NAMALWA (cell line): ENCODE measurements at places on chromosomes 6 and 20.

GRCh38 chr6:57267586-57268293, 45.6 kb upstream of the RAB23 start:
- DNase-seq, result peak; percentile 65

GRCh38 chr20:63863798-63864544, 1.1 kb upstream of the TPD52L2 start:
- peak; percentile 96 for DNase-seq

GRCh38 chr6:6866656-6867403, 240.9 kb upstream of the RREB1 start:
- DNase-seq, result no peak

DNA sequence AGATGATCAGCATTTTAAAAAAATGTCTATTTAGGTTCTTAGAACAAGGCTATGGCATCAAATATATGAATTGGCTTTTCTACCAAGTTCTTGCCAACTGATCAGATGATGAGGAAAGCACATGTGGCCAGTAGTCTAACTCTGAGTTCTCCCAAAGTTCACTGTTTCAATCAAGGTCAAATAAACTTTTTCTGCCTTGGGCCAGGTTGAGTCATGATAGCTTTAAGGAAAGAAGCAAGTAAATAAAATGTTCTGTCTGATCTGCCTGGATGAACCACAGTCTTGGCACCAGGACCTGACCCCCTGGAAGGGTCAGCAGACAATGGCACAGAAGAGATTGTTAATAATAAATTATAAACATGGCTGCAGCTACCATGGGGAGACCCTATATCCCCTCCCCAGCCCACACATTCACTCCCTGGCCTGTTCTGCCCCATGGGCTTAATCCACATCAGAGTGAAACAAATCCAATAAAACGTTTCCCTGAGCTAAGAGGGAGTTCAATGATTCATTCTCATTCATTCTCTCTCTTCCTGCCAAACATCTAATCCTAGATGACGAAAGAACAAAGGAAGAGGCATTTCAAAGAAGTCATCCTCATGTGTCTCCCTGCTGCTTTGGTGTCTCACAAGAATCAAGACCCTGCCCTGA, 661.6 kb downstream of the DHX35 start:
- no peak for DNase-seq

DNA sequence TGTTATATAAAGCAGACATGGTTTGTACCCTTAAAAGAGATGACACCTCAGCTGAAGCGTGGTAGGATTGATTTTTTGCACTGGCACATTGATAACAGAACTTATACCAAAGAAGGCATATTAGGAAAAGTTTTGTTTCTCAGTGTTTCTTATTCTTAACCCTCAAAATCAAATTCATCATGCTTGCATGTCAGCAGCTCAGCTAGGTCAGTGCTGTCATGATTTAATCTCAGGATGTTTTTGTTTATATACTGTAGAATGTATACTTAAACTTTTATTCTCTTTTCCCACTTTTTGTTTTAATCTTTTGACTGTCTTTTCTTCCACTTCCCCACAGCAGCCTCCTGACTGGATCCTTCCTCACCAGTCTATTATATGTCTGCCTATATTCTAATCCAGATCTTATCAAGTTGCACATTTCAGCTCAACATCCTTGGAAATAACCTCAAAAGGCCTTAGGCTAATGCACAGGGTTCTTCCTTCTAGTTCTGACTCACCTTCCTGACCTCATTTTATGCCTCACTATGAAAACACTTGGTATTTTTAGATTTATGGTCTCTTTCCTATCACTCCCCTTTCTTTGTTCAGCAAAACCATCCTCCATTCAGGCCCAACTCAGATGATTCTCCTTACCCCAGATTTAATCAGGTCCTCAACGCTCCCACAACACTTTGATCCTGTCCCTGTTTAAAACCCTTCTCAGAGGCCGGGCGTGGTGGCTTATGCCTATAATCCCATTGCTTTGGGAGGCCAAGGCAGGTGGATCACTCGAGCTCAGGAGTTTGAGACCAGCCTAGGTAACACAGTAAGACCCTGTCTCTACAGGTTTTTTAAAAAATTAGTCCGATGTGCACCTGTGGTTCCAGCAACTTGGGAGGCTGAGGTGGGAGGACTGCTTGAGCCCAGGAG, 7.2 kb downstream of the HEBP2 start:
- no peak for DNase-seq

- DNase-seq, result no peak
Measured at GRCh38 chr20:25654487-25654886, 30.7 kb upstream of the NANP start.

GRCh38 chr20:2840967-2841531, 504 bp downstream of the VPS16 start:
- no peak for DNase-seq

GRCh38 chr6:157143171-157143889, 180.0 kb downstream of the TMEM242 start:
- DNase-seq, result no peak

- no peak for DNase-seq
Measured at GRCh38 chr6:156413154-156413553, 364.0 kb upstream of the ARID1B start.

GRCh38 chr6:66065313-66065712, 358.3 kb upstream of the EYS start:
- no peak for DNase-seq

GRCh38 chr20:32035426-32035779, 16.6 kb upstream of the HCK start:
- peak; percentile 47 for DNase-seq

DNA sequence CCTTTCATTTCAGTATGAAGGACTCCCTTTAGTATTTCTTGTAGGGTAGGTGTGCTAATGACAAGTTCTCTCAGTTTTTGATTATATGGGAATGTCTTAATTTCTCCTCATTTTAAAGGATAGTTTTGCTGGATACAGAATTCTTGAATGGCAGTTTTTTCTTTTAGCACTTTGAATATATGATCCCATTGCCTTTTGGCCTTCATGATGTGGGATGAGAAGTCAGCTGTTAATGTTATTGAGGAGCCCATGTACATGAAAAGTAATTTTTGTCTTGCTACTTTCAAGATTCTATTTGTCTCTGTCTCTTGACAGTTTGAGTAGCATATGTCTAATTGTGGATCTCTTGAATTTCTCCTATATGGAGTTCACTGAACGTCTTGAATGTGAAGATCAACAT, 30.9 kb downstream of the RSPH3 start:
- DNase-seq, result no peak

GRCh38 chr6:55853008-55854001, 22.1 kb downstream of the BMP5 start:
- DNase-seq, result no peak

DNA sequence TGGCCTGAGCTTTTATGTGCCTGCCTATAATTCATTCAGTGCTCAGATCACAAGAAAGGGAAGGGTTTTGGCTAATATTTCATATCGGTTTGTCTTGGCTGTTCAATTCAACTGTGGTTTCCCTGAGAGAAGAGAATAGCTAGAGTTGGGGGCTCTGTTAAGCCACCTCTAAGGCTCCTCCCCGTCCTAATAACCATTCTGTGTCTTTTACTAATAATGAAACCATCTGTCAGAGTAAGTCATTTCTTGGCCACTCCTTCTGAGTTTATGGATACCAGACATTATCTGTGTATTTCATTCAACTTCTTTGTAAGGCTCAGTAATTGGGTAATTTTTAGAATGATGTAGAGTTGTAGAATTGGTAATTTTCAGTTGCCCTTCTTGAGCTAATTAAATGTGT, 5.2 kb downstream of the STX11 start:
- no peak for DNase-seq

DNA sequence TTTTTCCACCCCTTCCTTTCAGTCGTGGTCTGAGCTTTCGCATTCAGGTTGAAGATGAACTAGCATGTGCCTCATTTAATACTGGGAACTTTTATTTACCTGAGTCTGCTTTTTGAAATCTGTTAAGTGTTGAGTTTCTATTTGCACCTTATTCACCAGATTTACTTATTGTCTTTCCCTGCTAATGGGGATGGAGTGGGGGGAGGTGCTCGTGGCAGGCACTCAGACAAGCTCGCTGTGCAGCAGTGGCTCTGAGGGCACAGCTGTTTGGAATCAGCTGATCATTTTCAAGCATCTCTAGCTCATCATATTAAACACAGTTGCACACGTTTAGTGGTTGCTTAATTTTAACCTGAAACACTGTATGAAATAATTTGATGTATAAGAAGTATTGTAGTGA, 35.6 kb downstream of the UTRN start:
- no peak for DNase-seq

DNA sequence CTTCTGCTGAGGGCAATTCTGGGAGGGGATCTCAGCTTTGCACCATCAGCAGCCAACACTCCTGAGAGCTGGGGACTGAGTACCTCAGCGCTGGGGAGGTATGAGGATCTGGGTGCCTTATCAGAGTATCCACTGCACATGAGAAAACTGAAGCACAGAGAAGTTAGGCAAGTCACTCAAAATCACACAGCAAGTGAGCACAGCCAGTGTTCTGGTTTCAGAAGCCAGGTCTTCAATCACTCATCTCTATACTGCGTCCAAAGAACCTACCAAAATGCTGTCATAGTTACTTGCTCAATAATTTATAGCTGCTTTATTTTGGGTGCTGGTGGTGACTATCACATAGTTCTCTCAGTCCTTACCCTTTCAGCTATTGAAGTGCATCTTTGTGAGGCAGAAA, 5.0 kb downstream of the ADTRP start:
- DNase-seq, result no peak

DNA sequence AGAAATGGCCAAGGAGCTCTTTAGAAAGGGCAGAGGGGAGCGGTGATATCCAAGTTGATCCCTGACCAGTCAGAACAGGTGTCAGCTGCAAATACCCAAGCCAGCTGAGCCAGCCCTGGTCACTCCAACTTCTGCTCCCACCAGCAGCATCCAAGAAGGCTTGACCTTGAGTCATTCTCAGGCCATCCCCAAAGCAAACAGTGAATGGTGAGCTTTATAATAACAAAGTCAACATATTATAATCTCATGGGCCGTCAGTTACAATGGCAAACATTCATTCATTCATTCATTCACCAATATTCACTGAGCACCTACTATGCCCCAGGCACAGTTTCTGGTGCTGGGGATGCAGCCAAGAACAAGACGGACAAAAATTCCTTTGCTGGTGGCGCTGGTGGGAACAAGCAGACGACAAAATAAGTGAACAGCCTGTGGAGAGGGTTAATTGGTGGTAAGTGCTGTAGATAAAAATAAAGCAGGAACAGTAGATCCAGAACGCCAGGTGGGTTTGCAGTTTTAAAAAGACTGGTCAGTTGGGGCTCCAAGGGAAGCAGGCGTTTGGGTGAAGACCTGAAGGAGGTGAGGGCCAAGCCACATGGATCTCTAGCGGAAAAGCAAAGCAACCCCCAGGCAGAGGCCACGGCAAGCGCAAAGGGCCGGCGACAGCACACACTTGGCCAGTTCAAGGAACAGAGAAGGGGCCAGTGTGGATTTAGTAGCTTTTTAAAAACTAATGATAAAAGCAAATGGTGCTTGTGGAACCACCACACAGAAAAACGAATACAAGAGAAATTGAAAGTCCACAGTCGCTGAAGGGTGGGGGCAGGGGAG, 131.8 kb upstream of the PTPN1 start:
- DNase-seq, result no peak

GRCh38 chr6:21908161-21908848, 314.8 kb downstream of the SOX4 start:
- DNase-seq, result no peak

DNA sequence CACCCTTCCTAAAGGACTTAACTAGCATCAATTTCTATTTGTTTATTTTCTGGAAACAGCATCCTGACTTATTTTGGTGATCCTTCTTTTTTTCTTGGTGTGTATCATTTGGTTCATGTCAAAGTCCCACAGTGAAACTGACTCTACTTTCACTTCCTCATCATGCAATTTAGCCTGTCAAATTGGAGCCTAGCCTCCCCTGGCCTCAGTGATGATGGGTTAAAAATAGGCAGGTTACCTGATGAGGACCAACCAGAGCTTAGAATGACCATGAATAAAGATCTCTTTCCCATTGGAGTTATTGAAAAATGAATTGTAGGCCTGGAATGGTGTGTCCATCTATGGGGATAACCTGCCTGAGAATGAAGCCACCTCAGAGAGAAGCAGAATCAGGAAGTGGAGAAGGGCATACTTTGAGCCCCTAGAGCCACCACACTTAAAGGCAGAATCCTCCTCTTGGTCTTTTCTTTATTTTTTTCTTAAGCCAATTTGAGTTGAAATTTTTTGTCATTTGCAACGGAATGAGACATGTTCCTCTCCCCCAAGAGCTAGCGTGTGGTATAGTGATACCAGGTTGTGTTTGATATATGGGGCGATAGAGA, 105.6 kb downstream of the BTBD3 start:
- DNase-seq, result peak; percentile 12

- no peak for DNase-seq
Measured at GRCh38 chr20:19682249-19682648, 75.8 kb upstream of the RIN2 start.

DNA sequence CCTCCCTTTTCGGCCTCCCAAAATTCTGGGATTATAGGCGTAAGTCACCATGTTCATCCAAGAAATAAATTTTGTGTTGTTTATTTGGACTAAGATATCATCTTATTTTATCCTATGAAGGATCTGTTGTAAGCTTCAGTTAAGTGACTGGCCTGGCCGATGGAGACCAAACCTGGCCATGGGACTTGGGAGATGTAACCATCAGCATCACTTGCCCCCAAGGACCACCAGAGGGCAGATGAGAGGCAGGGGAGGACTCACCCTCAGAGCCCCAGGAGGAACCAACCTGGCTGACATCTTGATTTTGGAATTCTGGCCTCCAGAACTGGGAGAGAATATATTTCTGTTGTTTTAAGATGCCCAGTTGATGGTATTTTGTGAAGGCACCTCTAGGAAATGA, 266.7 kb downstream of the CDH26 start:
- peak; percentile 46 for DNase-seq

DNA sequence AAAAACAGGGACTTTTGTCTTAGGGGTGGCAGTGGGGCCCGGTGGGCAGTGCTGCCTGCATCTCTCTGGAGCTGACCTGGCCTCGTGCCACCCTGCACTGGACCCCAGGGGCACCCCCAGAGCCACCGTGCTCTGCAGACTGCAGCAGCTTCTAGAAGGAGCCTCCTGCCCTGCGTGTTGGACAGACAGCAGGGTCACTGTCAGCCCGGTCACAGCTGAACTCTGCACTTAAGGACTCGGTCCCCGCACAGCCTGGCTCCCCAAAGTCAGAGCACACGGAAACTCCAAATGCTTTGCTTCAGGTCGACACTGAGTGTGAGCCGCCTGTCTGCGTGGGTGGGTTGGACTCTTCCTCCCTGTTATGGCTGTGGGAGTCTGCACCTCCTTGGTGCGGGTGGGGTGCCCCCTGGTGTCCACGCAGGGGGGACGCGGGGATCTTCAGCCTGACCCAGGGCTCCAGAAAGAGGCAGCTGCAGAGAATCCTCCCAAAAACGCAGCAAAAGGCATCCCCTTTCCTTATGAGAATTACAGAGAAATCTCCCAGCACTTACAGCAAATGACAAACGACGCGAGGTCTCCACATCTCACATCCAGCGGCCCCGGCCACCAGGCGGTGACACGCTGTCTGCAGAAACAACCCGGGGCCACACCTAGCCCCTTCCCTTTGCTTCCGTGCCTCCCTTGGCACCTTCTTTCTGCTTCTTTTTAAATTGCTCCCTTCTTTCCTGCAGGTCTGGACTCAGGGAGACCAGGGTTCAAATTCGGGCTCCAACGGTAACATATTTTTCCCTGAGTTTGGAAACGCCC, 36.3 kb upstream of the DACT2 start:
- peak; percentile 28 for DNase-seq
